ENCODE measurements at places on chromosomes 7 and 10. TPM values are rescaled to one million over a fixed set of nuclear protein-coding genes. Genes with fewer than 3 reads are reported as not detected.

DNA sequence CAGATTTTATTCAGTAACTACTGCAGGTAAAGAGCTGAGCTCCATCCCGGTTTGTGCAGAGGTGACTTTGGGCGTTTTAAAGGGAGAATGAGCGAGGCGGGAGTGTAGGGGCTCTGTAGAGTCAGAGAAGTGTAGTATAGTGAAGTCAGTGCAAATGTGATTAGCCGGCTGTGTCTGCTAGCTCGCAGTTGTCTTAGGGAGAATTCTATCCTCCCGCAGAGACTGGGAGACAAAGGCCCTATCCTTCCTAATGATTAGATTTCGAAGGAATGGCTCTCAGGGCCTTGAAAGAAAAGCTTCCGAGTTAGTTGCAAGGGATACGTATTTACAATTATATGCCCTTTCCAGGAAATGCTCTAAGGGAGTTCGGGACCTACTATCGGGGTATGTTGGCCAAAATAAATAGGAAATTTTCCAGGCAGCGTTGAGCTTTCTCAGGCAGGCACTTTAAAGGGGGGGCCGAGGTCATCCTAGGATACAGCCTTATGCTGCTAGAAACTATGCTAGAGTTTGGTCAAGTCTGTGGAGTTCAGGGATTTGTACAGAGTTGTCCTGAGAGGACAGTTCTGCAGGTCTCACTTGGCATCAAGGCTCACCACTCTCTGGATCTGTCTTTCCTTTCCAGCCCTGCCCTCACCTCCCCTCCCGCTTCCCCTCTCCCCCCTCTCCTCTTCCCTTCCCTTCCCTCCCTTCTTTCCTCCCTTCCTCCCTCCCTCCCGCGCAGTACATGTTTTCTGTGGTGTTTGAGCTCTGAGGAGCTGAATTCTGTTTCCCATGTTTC, 825 bp downstream of the MRPL32 start:
- peak overlapping the region; percentile 97 for H3K4me3 ChIP-seq
- DNase-seq = no peak
- peaks cover 58% of the 10 kb centered on the region for H3K4me1 ChIP-seq
- H3K27me3 ChIP-seq = no peaks in the 10 kb centered on the region
- peak overlapping the region; percentile 93 for H3K27ac ChIP-seq
- peaks cover 57% of the 10 kb centered on the region for H3K36me3 ChIP-seq

DNA sequence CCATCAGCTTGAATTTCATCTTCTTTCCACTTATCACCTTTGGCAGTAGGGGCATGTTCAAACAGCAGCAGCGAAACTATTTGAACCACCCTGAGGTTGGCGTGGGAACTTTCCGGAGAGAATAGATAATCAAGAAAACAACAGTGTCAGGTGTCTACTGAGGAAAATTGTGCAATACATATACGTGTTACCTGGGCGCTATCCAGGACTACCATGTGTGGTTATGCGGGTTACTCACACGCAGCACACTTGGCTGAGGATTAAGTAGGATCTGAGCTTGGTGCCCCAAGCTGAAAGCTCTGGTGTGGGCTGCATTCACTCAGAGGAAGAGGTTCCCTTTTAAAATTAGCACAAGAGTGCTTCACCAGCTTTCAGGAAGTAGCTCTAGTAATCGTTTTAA, 8.8 kb upstream of the ABI1 start:
- H3K27me3 ChIP-seq = peaks cover 16% of the 10 kb centered on the region
- H3K36me3 ChIP-seq = no peaks in the 10 kb centered on the region
- H3K4me3 ChIP-seq = no peak overlapping the region
- DNase-seq = no peak
- peak overlapping the region; percentile 22 for H3K27ac ChIP-seq

Gene NUTM2D
- 3.0 TPM for total RNA-seq

Gene GPR37
- not detected for total RNA-seq

Gene CALHM1
- 0.58 TPM for total RNA-seq
